ENCODE measurements at places on chromosomes 6 and 20.

- no peak for DNase-seq
Measured at GRCh38 chr6:22975079-22975478, 405.7 kb downstream of the HDGFL1 start.

GRCh38 chr20:21004386-21005076 is 101.6 kb downstream of the LINC00237 start:
- DNase-seq: no peak

GRCh38 chr6:36858407-36858981 is 16.1 kb downstream of the PPIL1 start:
- DNase-seq: peak; percentile 61

GRCh38 chr20:17674722-17675518 is 7.1 kb downstream of the RRBP1 start:
- DNase-seq: no peak

DNA sequence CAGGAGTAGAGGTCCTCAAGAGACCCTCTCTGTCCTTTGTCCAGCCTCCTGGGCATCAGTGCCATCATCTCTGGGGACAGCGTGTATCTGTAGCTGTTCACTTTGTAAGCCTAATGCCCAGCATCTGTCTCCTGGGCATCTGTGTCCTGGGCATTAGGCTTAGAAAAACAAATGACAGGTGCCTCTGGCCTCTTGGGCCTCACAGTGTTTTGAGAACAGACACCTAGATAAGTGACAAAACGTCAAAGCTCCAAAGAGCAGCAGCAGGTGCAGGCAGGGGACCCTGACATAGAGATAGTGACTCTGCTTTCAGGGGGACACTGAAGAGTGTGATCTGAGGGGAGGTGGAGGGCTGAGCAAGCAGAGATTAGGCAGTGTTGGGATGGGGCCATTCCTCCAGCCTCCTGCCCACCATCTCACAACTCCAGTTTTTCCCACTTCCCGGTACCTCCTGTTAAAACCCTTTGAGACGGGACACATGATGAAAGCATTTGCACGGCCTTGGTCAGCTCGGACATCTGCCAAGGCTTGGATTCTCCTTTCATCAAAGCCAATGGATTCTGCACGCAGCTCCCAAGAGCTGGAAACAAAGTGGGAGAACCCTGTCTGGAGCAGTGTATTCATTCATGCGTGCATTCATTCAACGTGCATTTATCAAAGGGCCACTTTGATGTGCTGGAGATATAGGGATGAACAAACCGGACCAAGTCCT is 55.5 kb upstream of the CD93 start:
- DNase-seq: no peak

DNA sequence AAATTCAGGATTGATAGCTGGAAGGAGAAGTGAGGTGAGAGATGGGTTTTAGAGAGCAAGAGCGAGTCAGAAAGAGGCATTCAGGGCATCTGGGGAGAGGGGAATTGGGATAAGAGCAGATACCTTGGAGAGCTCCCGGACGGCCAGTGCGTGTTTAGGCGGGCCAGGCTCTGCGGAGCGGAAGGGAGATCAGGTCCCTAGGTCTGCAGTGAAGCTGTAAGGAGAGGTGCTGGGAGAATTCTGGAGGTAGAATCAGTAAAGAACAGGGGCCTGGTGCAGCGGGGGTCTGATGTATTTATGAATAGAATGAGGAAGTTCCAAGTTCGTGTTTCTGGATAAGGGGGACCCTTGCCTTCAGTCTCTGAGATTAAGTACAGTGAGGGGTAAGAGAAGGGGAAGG is 47.4 kb upstream of the FAM83D start:
- DNase-seq: no peak

All from G401 (cell line).